ENCODE measurements at places on chromosomes 3 and 15.

DNA sequence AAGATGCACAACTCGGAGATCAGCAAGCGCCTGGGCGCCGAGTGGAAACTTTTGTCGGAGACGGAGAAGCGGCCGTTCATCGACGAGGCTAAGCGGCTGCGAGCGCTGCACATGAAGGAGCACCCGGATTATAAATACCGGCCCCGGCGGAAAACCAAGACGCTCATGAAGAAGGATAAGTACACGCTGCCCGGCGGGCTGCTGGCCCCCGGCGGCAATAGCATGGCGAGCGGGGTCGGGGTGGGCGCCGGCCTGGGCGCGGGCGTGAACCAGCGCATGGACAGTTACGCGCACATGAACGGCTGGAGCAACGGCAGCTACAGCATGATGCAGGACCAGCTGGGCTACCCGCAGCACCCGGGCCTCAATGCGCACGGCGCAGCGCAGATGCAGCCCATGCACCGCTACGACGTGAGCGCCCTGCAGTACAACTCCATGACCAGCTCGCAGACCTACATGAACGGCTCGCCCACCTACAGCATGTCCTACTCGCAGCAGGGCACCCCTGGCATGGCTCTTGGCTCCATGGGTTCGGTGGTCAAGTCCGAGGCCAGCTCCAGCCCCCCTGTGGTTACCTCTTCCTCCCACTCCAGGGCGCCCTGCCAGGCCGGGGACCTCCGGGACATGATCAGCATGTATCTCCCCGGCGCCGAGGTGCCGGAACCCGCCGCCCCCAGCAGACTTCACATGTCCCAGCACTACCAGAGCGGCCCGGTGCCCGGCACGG, 991 bp downstream of the SOX2 start:
- DNase-seq: no peak

GRCh38 chr3:157133434-157134320, 26.3 kb downstream of the CCNL1 start:
- no peak for DNase-seq

DNA sequence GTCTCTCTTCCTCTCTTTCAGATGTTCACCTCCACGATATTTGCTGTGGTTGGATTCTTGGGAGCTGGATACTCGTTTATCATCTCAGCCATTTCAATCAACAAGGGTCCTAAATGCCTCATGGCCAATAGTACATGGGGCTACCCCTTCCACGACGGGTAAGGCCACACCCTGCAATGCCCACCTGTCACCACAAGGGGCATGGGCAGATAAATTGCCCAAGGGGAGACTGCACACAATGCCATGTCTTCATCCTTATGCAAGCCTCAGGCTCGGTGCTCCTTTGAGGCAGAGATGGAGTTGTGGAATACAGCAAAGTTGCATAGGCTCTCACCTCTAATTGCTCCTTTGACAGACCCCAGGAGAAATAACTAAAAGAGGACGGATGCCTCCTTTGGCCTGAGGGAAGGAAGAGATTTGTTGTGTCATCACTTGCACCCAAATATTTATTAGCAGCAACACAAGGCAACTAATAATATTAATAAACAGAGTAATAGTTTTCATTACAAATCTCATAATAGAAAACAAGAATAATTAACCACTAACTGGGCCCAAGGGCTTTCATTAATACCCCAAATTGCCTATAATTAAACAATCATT, 13.2 kb downstream of the TM4SF4 start:
- DNase-seq: no peak

DNA sequence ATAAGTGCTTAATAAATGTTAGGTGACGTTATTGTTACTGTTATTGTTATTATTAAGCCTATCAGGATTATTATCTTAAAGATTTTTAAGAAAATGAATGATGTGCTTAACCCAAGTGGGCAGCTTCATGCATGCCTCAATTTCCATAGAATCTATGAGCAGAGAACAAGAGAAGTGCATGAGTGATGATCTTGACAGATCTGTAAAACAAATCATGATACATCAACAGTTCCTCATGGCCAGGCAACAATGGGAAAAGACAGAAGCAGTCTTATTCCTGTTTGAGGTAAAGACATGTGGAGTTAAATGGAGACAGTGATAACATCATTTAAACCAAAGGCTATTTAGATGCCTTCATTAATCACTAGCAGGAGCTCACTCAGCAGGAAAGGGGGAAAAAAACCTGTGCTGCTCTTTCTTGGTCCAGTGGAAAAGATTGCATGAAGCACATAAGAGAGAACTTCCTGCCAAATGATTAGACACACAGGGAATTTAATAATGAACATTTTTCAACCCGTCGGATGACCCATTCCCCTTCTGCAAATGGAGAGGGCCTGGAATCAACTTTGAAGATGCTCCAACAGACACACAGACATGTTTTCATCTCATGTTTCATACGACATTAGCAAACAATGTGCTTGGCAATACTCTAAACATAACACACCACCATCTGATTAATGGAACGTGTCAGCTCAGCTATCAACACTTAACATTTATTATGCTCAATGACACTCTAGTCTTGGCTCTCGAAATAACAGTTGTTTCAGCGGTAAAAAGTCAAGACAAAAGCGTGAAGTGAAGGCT, 212.2 kb upstream of the LRRN1 start:
- no peak for DNase-seq

DNA sequence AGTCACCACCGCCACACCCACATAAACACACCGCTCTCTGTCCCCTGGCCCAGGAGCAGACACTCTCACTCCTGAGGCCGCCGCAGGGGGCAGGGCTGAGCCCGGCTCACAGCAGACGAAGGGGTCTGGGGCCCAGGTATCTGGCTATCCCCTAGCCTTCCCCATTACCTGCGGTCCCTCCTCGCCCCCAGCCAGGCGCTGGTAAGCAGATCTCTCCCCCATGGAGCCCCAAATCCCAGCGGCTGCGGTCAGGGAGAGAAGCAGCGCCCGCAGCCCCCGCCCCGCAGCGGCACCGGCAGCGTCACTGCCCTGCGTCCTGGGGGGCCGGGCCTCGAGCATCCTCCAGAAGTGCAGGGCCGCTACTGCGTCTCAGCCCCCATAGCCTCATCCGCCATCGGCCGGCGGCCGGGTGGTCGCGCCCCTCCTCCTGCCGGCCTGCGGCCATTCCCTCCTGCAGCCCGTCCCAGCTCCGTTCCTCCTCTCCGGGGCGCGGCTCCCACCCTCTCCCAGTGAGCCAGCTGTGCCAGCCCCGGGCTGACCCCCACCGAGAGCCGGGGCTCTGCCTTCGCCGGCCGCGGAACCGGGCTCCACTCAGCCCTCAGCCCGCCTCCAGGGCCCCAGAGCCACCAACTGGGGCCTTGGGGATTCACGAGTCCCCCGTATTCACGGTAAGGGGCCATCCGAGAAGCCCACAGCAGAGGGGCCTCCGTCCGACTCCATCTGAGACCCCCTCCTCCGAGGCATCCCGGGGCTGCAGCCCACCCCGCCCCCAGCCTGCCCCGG, 13.1 kb downstream of the TNK2 start:
- DNase-seq: no peak

- DNase-seq: peak; percentile 51
These were observed at the start of gene QARS1 for GRCh38 chr3:49104427-49105291. QARS1 (minus strand) TSS chr3:49104757; CDS start chr3:49104733, 24 bp downstream.

DNA sequence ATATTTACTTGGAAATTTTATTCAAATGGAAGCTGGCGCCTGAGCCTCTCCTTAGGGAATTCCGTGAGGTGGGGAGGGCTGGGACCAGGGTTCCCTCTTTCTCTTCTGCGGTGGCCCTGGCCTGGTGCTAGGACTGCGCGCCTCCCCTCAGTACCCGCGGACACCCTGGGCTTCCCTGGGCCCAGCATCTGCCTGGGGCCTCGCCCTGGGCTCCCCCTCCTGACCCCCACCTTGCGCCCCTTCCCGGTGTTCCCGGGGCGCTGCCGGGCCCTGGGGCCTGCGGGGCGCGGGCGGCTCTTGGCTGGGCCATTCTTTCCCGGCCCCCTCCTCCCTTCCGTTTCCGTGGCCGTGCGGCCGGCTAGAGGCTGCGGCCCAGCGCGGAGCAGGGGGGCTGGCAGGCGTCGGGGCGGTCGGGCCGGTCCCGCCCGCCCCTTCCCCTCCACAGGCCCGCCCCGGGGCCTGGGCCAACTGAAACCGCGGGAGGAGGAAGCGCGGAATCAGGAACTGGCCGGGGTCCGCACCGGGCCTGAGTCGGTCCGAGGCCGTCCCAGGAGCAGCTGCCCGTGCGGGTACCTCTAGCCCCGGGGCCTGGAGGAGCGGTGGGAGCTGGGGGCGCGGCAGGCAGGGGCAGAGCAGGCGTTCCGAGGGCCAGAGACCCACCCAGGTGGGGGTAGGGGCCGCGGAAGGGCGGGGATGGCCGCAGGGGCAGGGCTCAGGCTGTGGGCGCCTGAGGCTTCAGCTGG, at the start of gene FES:
Gene FES, plus strand, starts transcription at position 529 of the 743 bp plus-strand sequence. CDS start 542 bp downstream, outside the sequence.
- peak; percentile 41 for DNase-seq

DNA sequence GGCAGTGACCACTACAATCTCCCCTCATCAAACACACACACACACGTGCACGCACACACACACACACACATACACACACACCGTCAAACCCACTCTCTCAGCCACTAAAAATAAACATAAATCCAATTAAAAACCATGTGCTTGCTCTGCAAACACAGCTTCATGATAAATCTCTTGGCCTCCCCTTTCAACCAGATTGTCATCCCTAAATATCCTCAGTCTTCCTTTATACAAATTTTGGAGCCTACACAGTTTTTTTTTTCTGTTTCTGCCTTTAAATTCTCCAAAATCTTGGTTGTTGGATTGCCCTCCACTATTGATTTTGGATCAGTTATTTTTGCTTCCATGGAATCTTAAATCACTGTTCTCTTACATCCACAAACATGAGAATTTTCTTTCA, 245.6 kb downstream of the SATB1 start:
- DNase-seq: no peak

DNA sequence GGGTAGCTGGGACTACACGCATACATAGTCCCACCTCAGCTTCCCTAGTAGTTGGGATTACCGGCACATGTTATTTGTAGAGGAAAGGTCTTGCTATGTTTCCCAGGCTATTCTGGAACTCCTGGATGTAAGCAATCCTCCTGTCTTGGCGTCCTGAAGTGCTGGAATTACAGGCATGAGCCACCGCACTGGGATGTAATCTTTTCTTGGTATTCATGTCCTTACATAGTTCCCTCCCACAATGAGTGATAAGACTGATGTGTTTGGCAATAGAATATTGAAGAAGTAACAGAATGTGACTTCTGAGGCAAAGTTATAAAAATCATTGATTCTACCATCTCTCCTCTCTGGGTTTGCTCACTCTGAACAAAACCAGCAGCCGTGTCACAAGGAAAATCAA, 22.7 kb upstream of the ALCAM start:
- no peak for DNase-seq

- DNase-seq: no peak
These were observed 854 bp downstream of the CLEC3B start for GRCh38 chr3:45026957-45027356.

- no peak for DNase-seq
These were observed 51.9 kb upstream of the TBL1XR1 start for GRCh38 chr3:177249203-177249602.

DNA sequence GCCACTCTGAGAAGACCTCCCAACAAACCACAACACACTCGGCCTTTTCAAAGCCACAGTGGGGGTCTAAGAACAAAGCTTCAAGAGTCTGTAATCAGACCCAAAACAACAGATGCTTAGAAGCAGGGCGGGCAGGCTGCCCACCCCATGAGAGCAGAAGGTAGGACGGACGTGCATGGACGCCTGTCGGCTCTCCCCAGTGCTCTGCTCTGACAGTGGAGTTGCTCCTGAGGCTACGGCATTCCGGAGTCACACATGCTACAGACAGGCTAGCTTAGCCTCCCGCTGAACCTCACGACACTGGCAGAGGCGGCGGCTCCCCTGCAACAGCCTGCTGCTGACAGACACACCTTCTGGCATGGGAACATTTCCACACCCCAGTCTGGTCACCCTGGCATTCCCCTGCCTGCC, 33.5 kb downstream of the SLCO2A1 start:
- DNase-seq: no peak

- DNase-seq: no peak
These were observed 81.1 kb downstream of the CHSY1 start for GRCh38 chr15:101170568-101171350.

DNA sequence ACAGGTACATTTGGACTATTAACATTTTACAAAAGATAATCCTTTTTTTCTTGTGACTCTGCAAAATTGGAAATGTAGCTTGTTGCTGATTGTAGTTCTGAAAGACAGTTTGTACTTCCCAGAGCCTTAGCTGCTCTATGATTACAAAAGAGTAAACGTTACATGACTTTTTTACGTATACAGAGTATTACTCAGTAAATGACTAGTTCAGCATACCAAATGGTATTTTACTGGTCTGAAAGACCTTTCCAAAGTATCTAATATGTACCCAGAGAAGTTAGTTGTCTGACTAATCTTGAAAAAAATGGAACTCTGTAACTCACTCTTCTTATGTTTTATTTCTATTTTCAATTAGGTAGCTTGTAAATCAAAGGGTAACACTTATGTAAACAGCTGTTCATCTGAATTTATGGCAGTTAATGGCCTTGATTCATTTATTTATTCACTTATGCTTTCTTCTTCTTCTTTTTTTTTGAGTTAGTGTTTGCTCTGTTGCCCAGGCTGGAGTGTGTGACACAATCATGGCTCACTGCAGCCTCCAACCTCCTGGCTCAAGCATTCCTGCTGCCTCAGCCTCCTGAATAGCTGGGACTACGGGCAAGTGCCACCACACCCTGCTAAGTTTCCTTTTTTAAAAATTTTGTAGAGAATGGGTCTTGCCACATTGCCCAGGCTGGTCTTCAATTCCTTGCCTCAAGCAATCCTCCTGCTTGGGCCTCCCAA, 151.7 kb downstream of the C3orf38 start:
- DNase-seq: no peak

DNA sequence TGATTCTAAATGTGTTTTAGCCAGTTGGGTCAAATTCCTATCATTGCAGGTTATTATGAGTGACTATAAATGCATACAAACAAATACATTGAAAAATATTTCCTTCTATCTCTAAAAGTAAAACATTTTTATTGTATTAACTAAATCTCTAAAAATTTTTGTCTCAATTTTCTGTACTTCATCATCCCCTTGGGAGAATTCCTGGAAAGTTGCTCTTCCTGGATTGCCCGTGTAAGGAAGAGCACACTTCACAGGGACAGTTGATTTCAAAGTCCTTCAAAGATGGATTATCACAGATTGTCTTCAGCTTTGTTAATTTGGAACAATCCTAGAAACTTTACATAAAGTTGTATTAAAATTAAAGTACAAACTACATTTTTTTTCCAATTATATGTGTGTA, 595.6 kb downstream of the ROBO1 start:
- DNase-seq: no peak

GRCh38 chr3:127452321-127452821, 138.2 kb downstream of the TPRA1 start:
- DNase-seq: no peak

- no peak for DNase-seq
These were observed 18.2 kb downstream of the DNAJB8 start for GRCh38 chr3:128448491-128448890.

GRCh38 chr3:155131104-155131503, 51.0 kb downstream of the MME start:
- no peak for DNase-seq

DNA sequence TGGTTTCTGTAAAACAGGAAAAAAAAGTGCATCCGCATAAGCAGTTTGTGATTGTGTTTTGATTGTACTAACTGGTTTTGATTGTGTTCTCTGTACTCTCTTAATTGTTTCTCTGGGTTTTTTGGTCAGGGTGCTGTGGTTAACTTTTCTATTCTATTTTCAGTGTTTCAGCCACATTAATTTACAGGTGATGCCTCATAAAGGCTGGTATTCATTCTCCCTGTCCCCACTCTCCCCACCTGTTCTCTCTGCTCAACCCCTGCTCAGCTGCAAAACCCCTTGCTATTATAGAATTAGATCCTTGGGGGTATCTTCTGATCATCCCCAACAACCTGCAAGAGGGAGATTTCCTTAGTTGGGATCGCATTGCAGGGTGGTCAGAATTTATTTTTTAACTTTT, 285.4 kb upstream of the AZI2 start:
- DNase-seq: no peak
